Vein endothelial cell (primary cell): ENCODE measurements at places on chromosomes 7 and 10. TPM values are rescaled to one million over a fixed set of nuclear protein-coding genes. Genes with fewer than 3 reads are reported as not detected.

The PAPSS2 gene
- 55.2 and 64.2 TPM in 2 replicates for total RNA-seq

The SAP25 gene
- not detected in 2 replicates for total RNA-seq

The PTF1A gene
- not detected in 2 replicates for total RNA-seq

The UTF1 gene
- not detected in 2 replicates for total RNA-seq

The EEPD1 gene
- 0.57 and 0.65 TPM in 2 replicates for total RNA-seq

The CHAT gene
- total RNA-seq: not detected in 2 replicates

The CYP2W1 gene
- total RNA-seq: not detected in 2 replicates

The CRYGN gene
- total RNA-seq: not detected in 2 replicates

The HABP2 gene
- under 0.01 TPM in 1 of 2 replicates, not detected in the other for total RNA-seq

The FOXI2 gene
- not detected in 2 replicates for total RNA-seq

The GBX1 gene
- under 0.01 TPM in 1 of 2 replicates, not detected in the other for total RNA-seq

The EGFR gene
- total RNA-seq: 3.6 and 5.3 TPM in 2 replicates

The ICA1 gene
- total RNA-seq: 50.3 and 52.3 TPM in 2 replicates

The ZCCHC24 gene
- total RNA-seq: 6.6 and 8.2 TPM in 2 replicates

The NKX2-3 gene
- total RNA-seq: not detected in 2 replicates

The MUC12 gene
- total RNA-seq: not detected in 2 replicates

The STOX1 gene
- total RNA-seq: under 0.01 and 0.10 TPM in 2 replicates

The ABCC2 gene
- total RNA-seq: 0.65 and 0.86 TPM in 2 replicates

The ENTPD1 gene
- 40.5 and 41.2 TPM in 2 replicates for total RNA-seq

The SP4 gene
- 6.5 and 6.7 TPM in 2 replicates for total RNA-seq
